ENCODE measurements at places on chromosomes 16 and 17.
A peak's percentile ranks its signal among the peaks of the same experiment; 100 is the strongest.

- no peak for DNase-seq
These were observed 36.8 kb downstream of the WDR45B start for GRCh38 chr17:82611140-82612058.

DNA sequence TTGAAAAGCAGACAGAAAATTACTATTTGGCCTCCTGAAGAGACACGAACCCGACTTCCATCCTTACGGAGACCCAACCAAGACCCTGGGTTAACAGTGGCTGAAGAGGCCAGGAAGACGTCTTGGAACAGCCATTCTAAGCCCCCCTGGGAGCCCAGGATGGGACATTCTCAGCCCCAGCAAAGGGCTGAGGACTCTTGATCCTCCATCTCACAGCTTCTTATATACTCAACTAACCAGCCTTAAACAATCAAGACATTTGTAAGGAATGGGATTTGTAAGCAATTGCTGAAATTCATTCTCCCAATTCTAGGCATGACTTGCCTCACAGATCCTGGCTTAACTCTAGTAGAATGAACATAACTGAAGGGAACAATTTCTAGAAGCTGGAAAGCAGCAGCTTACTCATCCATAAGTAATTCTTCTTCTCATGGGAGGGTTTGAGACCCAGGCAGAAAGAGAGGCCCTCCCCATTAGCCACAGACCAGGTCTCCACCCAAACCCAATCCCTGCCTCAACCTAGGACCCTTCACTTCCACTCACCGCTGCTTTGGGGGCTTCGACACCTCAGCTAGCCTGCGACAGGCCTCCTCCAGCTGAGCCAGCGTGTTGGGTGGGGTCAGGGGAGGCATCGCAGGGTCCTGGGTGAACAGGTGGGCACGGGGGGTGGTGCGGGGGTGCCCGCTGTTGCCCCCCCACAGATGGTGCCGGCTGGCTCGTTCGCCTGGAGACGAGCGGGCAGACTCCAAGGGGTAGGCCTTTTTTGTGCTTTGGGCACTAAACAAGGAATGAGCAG lies 25.5 kb downstream of the AXIN2 start:
- no peak for DNase-seq

GRCh38 chr17:7705269-7706255 lies 560 bp downstream of the EFNB3 start:
- DNase-seq = no peak

DNA sequence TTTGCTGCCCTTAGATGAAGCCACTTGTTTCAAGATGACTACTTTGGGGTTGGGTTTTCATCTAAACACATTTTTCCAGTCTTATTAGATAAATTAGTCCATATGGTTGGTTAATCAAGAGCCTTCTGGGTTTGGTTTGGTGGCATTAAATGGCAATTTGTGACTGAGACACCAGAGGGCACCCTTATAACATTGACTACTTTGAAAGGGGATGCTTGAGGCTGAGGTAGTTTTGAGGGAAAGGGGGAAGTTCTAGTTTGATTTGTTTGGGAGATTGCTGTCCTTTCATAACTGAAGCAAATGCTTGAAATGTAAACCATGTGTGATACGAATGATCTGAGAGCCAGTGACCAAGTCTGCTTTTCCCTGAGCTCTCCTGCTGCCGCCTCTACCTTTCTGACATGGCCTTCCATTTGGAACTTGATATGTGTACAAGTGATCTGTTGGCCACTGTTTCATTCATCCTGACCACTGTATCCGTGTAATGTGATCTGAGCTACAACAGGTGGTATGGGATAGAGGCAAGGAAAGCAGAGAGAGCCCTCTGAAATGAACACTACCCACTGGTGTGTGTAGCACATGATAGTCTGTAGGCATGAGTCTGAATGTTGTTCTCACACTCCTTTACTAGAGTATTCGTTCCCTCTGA lies 5.8 kb upstream of the RARA start:
- DNase-seq = peak; percentile 87

GRCh38 chr16:88805340-88805715 lies 1.7 kb downstream of the CDT1 start:
- DNase-seq = no peak

GRCh38 chr17:81735264-81736102 lies 23.4 kb downstream of the SLC25A10 start:
- peak; percentile 76 for DNase-seq

DNA sequence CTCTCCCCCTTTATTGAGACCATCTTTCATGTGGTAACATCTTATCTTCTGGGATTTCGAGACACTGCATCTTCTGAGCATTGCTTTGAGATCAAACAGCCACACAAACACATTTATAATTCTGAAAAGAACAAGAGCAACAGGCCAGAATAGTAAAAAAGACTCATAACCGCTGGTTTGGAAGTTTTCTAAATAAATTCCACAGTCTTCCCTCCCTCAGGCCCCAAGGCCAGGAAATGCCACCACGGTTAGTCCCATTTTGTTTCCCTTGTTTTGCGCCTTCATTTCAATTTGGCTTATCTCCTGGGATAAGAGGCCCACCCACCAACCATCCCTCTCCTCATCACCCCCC lies 25.3 kb downstream of the LITAF start:
- no peak for DNase-seq

DNA sequence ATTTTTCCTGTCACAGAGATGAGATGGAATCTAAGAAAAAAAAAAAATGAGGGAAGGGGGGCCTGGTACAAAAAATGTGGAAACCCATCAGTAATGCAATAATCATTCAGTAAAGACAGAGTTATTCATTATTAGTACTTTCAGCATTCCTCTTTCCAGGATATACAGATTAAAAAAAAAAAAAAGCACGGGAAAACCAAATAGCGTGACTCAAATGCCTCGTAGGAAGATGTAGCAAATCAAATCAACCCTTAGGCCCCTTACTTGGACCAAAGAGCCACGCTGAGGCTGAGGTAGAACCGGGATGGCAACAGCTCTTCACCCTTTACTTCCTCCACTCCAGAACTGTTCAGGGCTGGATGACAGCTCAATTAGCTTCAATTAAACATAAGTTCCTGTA lies 52.5 kb downstream of the SMG6 start:
- DNase-seq = no peak

GRCh38 chr16:66295761-66296546 lies 70.5 kb upstream of the CDH5 start:
- no peak for DNase-seq

- no peak for DNase-seq
These were observed 4.5 kb upstream of the RMI2 start for GRCh38 chr16:11340710-11341109.
